NCI-H82 (cell line): ENCODE measurements at places on chromosomes 7 and 10.

- DNase-seq: peak; percentile 36
These were observed 31.4 kb upstream of the FAM133B start for GRCh38 chr7:92621561-92622023.

- DNase-seq: no peak
These were observed 181.6 kb downstream of the MLLT10 start for GRCh38 chr10:21715531-21716195.

GRCh38 chr7:39269034-39269433, 291.3 kb downstream of the POU6F2 start:
- DNase-seq: no peak

DNA sequence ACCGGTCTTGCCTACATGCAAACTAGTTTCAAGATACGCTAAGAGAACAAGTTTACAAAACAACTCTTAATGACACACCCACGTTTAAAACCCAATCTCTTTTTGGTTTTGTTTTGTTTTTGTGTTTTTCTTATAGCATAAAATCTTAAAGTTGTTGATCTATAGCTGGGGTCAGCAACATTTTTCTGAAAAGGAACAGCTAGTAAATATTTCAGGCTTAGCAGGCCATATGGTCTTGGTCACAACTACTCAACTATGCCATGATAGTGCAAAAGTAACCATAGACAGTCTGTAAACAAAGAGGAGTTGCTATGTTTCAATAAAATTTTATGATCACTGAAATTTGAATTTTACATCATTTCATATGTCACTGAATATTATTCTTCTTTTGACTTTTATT, 327.4 kb downstream of the AGMO start:
- no peak for DNase-seq

DNA sequence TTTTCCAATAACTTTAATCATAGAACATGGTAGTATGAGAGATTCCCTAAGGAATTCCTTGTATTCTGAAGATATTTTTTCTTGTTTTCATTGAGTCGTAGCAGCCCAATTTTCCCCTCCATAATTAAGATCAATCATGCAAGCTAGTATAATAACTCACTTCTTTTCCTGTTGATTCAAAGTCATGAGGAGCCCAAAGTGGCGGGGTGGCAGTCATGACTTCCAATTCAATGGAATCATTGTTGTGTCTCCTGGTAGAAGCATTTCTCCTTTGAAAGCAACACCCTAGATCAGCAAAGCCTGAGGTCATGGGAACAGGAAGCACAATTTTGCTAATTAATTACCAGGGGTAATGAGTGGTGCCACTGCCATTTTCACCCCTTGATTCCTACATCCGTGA, 77.6 kb upstream of the MAGI2 start:
- no peak for DNase-seq

GRCh38 chr7:45617166-45617565, 43.0 kb downstream of the ADCY1 start:
- no peak for DNase-seq

DNA sequence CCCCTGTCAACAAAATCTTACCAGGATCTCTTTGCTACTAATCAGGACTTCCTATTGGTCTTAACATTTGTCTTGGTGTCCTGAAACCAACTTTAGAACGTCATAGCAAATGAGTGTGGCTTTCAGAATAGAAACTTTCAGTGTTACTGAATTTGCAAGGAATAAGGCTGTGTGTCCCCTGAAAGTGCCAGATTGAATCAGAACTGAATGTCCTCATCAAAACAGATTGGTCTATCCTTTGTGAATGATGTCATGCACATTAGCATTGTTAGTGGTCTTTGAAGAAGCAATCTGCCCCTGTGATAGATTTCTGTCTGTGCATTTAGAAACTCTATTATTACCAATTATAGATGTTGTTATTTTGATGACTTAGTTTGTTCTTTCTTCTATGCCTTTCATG, 119.9 kb downstream of the AGMO start:
- DNase-seq: no peak

GRCh38 chr10:61628875-61629513, 33.7 kb upstream of the CABCOCO1 start:
- DNase-seq: no peak

- DNase-seq: peak; percentile 94
These were observed 74.4 kb upstream of the EFCAB10 start for GRCh38 chr7:105655500-105656380.

DNA sequence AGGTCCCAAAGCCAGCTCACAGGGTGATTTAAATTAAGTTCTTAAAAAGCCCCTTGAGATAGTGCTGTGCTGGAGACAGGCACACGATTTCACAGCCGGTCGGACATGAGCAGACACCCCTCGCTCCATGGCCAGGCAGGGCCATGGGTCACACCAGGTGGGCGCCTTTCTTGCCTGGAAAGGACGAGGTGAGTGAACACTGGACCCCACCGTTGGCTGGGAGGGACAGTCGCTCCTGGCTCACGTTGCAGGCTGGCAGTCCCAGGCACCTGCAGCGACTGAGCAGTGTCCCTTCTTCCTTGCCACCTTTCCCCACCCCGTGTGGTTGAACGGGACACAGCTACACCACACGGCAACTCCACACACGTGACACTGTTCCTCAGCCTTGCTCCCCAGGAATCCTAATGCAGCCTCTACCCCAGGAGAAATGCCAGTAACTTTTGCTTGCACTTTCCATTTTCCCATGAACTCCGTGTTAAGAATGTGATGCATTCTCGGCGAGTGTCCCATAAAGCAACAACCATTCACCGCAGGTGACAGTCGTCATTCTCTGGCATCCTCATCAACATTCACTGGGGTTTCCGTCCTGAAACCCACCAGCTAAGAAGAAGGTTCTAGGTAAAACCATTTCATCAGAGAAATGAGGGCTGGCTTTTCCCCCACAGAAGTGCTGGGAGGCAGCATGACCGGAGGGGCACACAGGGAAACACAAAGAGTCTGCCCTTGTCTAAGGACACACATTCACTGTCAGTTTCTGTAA, 217.4 kb downstream of the ZMYND11 start:
- DNase-seq: no peak

DNA sequence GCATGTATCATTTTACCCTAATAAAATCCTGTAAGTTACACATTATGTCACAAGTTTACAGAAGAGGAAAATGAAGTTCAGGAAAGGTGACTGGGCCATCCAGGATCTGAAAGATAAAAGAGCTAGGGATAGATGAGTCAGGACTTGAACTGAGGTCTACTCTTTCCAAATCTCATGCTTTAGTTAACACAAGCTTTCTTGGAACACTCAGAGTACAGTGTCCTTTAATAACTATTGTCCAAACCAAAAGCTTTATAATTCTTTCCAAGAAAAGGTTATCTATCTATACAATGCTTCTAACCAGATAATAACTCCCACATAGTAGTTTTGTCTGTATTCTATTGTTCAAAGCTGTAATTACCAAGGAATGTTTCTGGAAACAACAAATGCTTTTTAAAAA, 164.6 kb downstream of the LRRN3 start:
- no peak for DNase-seq

- no peak for DNase-seq
These were observed 54.8 kb downstream of the ALOX5 start for GRCh38 chr10:45428611-45429510.

DNA sequence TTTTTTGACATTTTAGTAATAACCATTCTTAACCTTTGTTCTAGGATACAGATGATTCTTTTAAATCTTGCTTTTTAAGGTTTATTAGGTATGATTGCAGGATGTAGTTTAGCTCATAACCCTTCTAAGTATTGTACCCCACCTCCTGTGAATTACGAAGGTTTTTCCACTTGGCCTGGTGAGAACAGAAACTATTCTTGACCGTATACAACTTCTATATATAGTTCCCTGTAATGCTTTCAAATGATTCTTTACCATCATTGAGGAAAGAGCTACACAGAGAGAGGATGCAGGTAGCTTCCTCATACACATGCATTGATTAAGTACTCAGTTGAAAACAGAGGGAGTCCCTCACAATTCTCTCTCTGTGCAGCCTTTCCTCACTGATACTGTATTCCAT, 86.3 kb downstream of the PALS2 start:
- DNase-seq: no peak

DNA sequence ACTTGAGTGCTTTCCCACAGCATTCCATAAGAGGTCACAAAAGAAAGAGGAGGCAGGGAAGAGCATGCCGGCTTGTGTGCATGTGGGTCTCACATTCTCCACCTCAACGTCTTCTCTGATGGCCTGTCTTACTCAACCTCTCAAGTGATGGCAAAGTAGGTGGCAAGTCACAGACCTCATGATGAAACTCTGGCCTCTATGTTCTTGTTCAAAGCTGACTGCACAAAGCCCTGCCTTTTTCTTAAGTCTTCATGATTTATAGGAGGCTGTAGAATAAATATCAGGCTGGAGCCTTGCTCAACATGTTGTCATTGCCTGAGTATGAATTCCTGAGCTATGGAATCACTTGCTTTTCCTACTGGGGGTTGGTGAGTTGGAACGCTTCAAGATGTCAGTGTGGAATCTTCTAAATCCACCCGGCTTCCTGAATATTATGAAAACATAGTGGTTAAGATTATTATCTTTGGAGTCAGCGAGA, 213.6 kb upstream of the INHBA start:
- no peak for DNase-seq

DNA sequence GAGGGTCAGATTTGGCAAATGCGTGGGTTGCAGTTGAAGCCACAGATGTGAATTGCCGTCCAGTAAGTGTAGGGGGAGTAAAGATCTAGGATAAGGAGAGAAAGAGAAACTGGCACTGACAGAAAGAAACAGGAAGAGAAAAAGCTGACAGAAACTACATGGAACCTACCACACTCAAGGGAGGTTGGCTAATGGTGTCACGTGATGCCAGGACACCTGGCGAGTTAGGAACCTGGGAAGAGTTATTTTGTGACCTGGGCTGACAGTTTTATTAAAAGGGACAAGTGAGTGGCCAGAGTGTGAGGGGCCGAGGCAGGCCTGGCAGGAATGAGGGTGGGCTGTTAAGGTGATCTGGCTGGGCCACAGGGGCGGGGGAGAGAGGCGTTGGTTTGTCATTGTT, 188.7 kb downstream of the ADARB2 start:
- no peak for DNase-seq

- peak; percentile 35 for DNase-seq
These were observed 26.2 kb downstream of the ADK start for GRCh38 chr10:74177140-74177677.

DNA sequence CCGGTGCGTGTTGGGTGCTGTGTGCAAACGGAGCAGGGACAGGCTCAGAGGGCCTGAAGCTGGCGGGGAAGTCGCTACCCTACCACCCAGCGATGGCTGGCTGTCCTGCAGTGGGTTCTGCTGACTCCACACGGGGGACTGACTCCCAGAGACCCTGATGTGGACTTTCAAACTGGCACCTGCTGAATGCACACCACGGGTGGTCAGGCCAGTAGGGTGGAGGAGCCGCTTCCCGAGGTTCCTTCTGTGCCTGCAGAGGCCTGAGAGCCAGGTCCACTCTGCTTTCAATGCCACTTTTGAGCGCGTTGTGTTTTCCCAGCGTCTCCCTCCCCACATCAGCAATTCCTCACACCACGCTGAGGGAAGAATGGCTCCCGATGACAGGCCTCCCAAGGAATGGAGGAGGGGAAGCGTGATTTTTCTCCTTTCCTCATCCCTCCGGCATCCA, 135.3 kb downstream of the ADARB2 start:
- no peak for DNase-seq

DNA sequence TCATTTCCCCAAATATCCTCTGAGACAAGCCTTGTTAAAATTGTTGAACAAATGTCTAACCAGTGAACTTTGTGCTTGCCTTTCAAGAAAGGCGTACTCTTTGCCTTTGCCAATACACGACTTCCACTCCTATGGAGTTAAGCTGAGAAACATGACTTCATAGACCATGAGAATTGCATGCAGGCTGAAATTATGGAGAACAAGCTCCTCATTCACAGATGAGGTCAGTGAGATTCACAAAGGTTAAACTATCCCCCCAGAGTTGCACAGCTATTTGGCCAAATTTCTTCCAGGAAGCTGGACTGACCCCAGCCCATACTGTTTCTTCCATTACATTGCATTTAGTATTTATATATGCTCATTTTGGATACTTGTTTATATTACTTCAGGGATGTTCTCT, 221.4 kb upstream of the SEMA3C start:
- no peak for DNase-seq

DNA sequence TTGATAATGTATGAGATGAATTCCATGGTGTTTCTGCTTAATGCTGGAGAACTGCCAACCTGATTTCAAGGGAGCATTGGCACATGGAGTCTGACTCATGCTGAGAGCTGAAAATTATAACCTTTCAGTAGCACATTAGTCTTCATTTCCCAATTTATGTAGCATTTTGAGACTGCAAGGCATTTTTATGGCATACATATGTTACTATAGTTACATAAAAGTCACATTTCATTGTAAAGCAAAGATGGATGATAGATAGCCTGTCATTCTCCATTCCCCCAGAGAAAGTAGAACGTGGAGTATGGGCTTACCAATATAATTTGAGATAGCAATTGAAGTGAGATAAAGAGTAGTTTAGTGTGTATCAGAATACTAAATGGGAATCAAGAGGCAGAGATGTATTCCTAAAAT, 103.1 kb downstream of the SLC16A9 start:
- DNase-seq: no peak

DNA sequence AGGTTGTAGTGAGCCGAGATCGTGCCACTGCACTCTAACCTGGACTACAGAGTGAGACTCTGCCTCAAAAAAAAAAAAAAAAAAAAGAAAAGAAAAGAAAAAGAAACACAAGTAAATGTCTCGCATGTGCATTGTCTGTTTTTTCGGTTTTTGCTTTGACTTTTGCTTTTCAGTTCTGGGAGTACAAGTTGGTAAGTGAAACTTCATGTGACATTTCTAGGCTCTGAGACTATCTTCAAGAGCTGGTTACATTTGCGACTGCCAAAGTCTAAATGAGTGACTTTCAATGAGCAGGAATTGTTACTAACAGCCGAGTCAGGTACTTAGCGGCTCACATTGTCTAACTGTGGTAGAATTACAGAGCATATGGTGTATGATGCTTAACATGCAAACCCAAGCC, 107.0 kb upstream of the CELF2 start:
- no peak for DNase-seq

- no peak for DNase-seq
These were observed 155.1 kb downstream of the LSM5 start for GRCh38 chr7:32335107-32335506.

DNA sequence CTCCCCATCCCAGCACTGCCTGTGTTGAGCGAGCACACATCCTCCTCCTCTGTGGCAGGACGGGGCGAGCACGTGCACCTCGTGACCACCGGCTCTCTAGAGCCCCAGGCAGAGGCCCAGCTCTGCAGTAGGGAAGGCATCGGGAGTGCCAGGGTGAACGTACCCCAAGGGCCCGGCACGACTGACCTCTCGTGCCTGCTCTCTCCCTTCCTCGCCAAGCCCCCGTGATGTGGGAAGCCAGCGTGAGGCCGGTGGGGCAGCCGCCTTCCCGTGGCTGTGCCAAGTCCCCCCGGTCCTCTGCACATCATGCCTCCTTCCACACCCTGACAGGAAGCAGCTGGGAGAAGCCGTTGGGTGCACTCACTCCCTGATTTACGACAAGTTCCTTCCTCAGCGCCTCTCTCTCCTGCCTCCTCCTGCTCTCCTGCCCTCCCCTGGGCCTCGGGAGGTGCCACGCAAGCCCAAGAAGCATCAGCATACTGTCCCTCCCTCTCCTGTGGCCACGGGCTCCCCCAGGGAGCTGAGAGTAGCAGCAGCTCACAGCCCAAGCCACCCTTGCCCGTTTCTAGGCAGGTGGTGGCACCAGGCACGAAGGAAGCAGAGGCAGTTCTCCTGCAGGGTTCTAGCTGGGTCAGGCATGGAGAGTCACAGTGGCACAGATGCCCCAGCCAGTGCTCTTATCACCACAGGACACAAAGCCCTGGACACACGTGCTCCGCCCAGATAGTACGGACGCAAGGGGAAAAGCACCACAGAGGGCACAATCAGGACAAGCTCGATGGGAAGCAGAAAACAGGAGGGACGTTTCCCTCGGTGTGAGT, 47.0 kb downstream of the AMZ1 start:
- DNase-seq: no peak
